ENCODE measurements at places on chromosomes 11 and 22. TPM values are rescaled to one million over a fixed set of nuclear protein-coding genes. Genes with fewer than 3 reads are reported as not detected.
A peak's percentile ranks its signal among the peaks of the same experiment; 100 is the strongest.

Gene ABTB2
- 21.0 TPM for polyA plus RNA-seq

Gene ELMOD1
- polyA plus RNA-seq: not detected

Gene DGAT2
- polyA plus RNA-seq: 97.5 TPM

Gene ELF5
- polyA plus RNA-seq: not detected

Gene BTG4
- polyA plus RNA-seq: not detected

Gene C22orf23
- 0.24 TPM for polyA plus RNA-seq

Gene ACP2
- polyA plus RNA-seq: 91.4 TPM

Gene SRSF8
- 29.3 TPM for polyA plus RNA-seq

Gene SLC22A8
- 0.09 TPM for polyA plus RNA-seq

GRCh38 chr22:17376950-17377349 lies 7.7 kb downstream of the CECR2 start:
- DNase-seq: no peak

DNA sequence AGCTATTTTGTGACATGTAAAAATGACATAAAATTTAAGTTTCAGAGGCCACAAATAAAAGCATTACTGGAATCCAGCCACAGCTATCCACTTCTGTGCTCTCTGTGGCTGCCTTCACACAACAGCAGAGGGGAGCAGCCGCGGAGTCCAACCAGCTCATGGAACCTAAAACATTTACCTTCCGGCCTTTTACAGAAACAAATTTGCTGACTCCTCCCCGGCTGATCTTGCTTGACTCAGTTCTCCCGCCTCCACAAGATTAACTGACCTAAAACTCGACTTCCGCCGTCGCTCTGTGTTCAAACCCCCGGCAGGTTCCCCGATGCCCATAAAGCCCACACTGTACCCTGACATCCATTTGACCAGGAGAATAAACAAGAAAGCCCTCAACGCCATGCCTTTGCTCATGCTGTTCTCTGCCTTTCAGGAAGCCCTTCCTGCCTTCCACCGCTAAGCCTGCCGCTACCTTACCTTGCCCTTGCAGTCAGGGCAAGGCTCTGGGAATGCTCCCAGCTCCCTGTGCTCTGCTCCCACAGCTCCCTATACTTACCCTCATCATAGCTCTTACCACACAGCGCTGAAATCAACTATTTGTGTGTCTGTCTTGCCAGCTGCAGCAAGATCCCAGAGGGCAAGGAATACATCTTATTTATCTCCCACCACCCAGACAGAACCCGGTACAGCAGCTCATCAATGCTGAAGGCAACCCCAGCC lies 35.4 kb downstream of the MICAL3 start:
- DNase-seq: no peak

DNA sequence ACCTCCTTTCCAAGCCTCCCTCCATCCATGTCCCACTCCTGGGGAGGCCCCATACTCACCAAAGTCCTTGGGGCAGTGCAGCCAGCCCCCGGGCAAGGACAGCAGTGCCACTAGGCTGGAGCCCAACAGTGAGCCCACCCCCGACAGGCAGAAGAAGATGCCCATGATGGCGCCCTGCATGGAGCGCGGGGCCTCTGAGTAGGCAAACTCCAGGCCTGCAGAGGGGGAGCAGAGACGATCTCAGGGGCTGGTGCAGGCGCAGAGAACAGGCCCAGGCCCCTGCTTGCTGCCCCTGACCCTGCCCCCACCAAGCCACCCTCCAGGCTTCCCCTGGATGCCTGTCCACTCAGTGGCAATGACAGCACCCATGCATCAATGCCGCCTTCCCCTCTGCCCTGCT lies 13.6 kb downstream of the TMEM132A start:
- DNase-seq: no peak

- no peak for DNase-seq
Observed at GRCh38 chr22:17086296-17086695, 1.5 kb downstream of the IL17RA start.

DNA sequence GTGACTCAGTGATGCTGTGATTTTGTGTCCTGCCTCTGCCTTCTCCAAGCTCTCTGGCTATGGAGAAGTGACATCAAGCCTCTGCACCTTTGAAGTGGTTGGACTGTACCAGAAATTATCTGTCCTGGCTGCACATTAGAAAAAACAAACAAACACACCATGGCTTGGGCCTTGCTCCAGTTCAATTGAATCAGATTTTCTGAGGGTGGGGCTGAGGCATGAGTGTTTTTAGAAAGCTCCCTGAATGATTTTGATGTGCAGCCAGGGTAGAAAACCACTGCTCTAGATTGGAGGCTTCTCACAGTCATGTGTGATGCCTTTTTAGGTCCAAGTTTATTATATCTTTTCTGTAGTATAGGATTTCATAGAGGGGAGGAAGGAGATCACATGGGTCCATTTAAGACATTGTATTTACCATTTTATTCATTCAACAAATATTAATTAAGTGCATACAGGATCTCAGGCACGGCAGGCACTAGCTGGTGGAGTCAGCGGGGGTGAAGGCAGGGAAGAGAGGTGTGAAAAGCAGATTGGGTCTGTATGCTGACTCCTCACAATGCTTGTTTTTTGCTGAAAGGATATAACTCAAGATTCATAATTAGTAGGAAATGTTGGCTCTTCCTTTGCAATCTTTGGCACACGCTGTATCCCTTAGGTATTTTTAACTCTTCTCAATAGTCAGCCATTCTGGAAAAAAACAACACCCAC lies 7.1 kb upstream of the VSTM5 start:
- no peak for DNase-seq

DNA sequence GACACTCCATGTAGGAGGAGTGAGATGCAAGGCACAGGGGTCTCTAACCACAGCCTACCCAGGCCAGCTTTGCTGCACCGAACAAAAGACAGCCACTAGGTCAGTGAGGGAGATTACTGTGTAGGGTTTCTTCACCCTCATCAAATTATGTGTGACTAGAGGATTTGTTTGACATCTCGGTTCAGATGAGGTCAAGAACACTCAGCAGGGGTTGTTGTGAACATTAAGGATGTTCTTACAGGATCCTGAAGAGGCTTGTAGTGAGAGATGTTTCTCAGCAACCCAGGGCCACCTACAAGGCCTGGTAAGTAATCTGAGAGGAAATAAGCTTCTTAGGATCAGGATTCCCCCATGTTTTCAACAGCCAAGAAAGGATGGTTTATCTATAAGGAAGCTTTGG lies 202.1 kb downstream of the NXPE2 start:
- no peak for DNase-seq

GRCh38 chr11:120183701-120184141 lies 27.1 kb upstream of the OAF start:
- DNase-seq: no peak

GRCh38 chr11:3345736-3346135 lies 33.2 kb downstream of the ZNF195 start:
- no peak for DNase-seq

GRCh38 chr11:30585892-30586250 lies 282 bp downstream of the MPPED2 start:
- no peak for DNase-seq

DNA sequence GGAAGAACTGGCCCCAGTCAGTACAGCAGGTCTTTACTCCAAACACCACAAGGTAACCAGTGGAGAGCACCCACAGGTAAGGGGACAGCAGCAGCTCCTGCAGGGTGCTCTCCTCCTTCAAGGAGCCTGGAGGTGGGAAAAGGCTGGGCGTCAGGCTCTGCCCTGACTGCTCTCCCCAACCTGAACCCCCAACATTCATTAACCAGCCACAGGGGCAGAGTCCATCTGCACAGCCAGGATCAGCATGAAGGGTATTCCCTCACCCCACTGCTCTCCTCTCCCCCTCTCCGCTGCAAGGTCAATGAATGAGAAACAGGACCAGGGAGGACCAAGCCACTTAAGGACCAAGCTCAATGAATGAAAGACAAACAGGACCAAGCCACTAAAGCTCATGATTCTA lies 3.7 kb downstream of the SLC37A4 start:
- peak; percentile 90 for DNase-seq

DNA sequence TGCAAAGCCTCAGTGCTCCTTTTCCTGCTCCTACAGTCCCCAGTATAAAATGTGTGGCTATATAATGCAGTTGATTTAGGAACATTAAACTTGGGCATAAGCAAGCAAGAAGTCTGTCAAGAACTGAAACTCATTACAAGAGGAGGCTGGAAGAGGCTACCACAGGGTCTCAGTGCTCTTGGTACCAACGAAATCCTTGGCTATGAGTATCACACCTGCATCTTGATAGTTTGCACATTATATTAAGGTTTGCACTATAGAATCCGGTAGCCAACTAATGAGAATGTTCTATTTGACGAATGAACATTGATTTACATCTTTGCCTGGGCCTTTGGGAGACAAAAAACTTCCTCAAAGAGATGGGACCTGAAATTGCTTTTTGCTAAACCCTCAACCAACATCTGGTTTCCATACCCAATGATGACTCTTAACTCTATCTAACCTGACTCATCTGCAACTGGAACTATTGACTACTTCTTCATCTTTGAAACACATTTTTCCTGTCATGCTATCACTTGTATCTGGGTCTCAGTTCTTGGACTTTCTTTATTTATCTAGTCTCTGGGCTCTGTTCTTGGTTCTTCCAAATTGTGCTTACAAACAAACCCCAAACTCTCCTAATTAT lies 207.2 kb upstream of the CTSC start:
- DNase-seq: no peak

- no peak for DNase-seq
Observed at GRCh38 chr11:126112547-126112946, 49.9 kb upstream of the CDON start.

GRCh38 chr11:128236506-128237498 lies 350.6 kb downstream of the ETS1 start:
- DNase-seq: no peak

GRCh38 chr22:31102441-31103081 lies 4.8 kb downstream of the SELENOM start:
- DNase-seq: no peak

DNA sequence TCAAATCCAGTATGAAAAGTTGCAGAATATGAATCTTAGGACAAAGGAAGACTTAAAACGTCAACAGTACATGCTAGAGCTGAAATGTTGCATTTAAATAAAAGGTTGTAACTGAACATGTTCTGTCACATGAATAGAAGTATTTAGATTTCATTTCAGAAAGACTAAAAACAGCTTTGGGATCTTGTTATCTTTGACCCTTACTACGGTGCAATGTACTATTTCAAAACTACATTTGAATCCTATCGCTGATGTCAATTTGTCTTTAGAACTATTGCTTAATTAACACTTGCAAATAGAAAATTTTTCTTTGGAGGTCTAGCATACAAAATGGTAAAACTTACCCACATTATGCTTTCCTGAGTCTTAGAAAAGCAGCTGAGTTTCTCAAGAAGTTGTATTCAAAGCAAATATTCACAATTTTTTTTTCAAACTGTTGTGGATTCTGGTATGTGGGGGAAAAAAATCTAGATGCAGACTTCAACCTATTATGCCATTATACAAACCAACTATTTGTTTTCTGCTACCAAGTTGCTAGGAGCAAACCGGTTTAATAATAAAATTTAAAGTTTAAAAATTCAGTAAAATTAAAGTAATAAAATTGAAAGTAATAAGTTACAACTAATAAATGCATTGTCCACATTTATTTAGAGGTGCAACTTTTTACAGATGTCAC lies 25.4 kb downstream of the CSTF3 start:
- DNase-seq: no peak

- DNase-seq: no peak
Observed at GRCh38 chr11:82995754-82996398, 75.8 kb downstream of the RAB30 start.

- DNase-seq: peak; percentile 95
Observed at GRCh38 chr11:45259592-45259991, 26.5 kb downstream of the SYT13 start.

All from small intestine (tissue), 16 donors.